ENCODE measurements at places on chromosomes 6 and 20.

- DNase-seq, result no peak
Measured at GRCh38 chr6:56372406-56372995, 125.1 kb upstream of the COL21A1 start.

- no peak for DNase-seq
Measured at GRCh38 chr20:34834459-34834893, 9.0 kb upstream of the NCOA6 start.

GRCh38 chr6:11711003-11711983, 67.3 kb downstream of the ADTRP start:
- DNase-seq, result peak; percentile 74

DNA sequence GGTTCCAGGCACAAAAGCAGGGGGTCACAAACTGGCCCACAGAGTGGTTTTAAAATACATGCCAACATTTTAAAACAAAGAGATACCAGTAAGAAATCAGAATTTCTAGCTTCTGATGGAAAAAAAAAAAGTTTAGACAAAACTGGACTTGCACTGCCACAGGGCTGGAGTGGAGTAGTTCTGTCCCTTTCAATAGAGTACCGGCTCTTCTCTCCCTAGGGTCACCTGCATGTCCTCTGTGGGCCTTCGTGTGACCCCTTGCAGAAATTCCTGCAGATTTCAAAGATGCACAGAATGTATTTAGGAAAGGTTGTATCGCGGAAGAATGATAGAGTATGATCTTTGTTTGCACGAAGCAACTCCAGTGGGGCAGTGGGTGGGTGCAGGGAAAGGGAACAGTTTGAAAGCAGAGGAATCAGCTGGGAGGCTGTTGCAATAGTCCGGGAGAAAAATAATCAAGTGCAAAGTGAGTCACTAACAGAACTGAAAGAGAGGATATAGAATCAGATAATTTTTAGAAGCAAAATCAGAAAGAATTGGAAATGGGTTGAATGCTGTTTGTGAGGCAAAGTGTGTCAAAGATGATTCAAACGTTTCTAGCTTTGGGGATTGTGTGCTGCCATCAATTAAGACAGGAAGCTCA, 97.3 kb upstream of the STXBP5 start:
- DNase-seq, result no peak

GRCh38 chr20:11796026-11796425, 121.7 kb upstream of the BTBD3 start:
- DNase-seq, result no peak

DNA sequence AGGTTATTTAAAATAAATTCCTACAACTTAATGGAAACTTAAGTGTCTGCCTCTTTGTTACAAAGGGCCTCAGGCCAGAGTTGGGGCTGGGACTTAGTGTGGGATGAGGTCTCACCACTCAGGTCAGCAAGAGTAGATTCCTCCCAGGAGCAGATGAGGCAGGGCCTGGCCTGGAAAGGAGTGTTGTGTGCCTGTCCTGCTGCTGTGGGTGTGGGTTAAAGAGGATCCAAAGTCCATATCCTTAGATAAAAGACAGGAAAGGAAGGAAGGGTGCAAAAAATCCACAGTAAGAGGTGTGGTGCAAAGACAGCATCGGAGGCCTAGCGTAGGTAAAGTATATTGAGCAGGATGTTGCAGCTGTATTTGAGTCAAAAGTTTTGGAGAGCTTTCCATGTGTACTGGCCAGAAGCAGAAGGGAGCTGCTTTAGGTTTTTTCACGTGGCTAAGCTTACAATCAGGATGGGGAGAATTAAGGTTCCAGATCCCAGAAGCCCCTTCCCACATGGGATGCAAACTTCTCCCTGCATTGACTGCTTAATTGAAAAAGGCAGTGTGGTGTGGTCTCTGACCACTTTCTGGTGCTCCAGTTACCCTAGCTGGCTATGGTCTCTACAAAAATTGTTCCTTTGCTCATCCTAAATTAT, 12.8 kb upstream of the PLCG1 start:
- no peak for DNase-seq

- DNase-seq, result no peak
Measured at GRCh38 chr20:34849778-34850177, 22.9 kb downstream of the GGT7 start.

GRCh38 chr6:16432075-16433032, 194.0 kb downstream of the GMPR start:
- no peak for DNase-seq

DNA sequence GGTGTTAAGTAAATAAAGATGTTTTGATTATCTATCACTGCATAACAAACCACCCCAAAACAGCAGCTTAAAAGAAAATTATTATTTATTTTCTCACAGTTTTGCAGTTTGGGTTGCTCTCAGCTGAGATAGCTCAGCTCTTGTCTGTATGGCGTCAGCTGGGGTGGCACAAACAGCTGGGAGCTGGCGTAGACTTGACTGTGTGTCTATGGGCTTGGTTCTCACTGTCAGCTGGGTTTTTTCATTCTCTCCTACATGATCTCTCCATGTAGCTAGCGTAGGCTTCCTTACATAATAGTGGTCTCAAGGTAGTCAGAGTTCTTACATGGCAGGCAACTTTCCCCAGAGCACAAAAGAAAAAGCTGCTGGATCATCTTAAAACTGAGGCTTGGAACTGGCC, 6.5 kb upstream of the TMEM74B start:
- DNase-seq, result no peak

DNA sequence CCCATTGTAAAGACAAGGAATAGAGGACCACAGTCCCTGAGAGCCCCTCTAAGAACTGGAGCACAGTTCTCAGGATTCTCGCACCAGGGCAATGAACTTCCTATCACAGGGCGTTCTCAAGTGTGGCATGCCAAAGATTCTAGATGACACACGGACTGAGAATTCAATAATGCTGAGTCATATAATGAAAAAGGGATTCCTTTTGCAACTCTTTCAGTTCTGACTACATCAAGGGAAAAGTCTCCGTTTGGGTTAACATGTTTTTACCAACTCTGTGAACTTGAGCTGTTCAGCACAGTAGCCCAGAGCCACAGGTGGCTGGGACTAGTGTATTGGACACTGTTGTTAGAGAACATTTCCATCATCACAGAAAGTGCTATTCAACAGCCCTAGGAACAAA, 3.4 kb downstream of the MED20 start:
- DNase-seq, result no peak

DNA sequence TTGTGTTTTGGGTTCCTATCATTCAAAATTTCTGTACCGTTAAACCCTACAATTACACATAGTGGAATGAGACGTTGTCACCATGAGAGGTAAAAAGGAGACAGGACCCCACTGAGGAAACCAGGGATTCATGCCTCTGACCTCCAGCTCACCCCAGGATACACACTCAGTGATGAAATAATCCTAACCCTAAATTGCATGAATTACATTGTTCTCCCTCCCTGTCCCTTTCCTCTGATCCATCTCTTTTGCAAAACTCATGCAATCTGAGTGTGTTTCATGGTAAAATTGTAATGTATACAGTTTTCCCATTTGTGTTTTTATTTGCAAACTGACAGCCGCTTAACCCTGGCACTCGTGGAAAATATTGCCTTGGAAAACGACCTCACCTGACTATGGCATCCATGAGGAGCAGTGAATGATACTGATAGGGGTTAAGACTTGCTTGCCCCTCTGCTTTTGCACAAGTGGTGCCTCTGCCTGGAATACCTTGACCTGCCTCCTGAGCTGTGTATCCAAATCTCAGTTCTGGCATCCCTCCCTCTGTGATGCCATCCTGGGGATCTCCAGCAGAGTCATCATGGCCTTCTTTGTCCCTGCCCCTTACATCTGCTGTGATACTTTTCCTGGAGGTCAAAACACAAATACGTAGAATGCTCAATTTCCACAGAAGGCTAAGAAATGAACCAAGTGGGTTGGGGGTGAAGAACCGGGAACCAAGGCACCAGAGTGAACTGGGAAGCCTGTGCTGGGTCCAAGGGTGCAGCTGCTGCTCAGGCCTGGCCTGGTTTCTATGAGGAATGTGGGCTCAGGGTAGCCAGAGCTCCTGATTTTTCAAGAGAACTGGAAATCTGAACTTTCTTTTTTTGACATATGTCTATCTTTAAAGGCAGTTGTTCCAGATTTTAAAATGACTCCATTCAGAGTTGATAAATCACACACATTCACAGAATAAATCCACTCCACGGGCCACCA, 211.6 kb upstream of the ZNF217 start:
- no peak for DNase-seq

GRCh38 chr20:62736407-62737071, 27.9 kb downstream of the NTSR1 start:
- DNase-seq, result no peak

DNA sequence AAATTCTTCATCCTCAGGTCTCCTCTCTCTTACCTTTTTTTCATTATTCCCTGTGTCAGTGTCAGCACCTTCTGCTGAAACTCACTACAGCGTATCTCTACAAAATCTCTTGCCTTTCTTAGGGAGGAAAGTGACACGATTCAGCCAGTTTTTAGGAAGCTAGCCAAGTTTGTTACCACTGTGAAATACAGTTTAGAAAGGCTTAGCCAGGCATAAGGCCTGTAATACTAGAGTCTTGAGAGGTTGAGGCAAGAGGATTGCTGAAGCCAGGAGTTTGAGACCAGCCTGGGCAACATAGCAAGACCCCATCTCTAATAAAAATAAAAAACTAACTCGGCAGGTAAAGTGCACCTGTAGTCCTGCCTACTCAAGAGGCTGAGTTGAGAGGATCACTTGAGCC, 16.7 kb downstream of the TAB2 start:
- no peak for DNase-seq

- no peak for DNase-seq
Measured at GRCh38 chr20:32538526-32538939, 46.6 kb downstream of the NOL4L start.

DNA sequence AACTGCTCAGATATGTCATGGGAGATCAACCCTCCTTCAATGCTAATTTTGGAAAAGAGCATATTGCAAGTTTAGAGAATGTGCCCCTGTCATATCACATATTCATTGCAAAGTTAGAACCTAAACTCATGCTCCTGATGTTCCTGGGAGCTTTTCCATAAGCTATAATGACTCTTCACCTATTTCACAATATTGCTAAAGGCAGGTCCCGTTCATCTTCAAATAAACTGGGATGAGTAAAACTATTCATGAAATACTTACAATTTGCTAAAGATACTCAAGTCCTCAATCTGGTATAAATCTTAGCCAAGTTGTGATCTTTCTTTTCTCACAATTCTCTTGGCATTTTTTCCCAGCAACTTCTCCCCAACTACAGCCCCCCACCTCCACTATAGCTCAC, 121.7 kb upstream of the TNFAIP3 start:
- no peak for DNase-seq
